ENCODE measurements at places on chromosomes 12 and 14.
A peak's percentile ranks its signal among the peaks of the same experiment; 100 is the strongest.

DNA sequence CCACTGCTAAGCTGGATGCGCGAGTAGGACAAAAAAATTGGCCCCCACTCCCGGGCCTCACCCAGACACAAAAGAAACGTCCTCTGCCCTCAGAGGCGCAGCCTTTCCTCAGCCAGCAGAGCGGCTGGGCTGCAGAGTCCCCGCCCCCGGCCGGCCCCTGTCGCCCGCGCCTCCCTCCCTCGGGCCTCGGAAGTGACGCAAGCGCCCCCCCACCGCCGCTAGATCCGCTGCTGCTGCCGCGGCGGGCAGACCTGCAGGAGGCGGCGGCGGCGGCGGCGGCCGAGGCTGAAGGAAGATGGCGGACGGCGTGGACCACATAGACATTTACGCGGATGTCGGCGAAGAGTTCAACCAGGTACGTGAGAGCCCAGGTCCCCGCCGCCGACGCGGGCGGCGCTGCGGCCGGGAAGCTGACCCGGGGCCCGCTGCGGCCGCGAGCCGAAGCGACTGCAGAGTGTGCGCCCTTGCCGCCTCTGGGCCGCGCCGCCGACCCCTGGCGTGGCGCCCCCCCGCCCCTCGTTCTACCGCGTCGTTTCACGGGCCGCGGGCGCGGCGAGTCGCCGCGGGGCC is at the start of gene CPSF6:
Gene CPSF6 (plus strand): TSS at position 218 of the 570 bp plus-strand sequence. CDS start 78 bp downstream, at position 296.
- DNase-seq: peak; percentile 96

DNA sequence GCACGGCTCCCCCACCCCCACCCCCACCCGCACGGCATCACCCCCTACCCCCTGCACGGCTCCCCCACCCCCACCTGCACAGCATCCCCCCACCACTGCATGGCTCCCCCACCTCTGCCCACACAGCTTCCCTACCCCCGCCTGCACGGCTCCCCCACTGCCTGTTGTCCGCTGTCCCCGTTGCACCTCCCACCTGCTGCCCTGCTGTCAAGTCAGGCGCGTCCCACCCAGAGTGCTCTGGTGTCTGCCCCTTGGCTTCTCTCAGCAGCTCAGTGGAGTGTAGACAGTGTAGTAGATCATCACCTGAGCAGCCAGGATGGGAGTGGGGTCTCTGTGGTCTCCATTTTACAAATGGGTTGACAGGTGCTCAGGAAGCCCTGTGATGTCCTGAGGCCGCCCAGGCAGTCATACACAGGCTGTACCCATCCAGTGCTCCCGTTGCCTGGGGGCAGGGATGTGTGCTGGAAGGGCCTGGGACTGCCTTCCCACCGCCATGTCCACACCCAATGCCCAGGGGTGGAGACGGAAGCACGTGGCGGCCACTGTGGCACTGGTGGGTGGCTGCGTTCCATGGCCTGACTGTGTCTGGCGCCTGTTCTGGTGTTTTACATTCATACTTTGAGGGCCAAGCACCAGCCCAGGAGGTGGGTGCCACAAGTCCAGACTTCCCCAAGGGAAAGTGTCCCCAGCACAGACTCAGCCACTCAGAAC is 32.5 kb downstream of the PACS2 start:
- DNase-seq: no peak

DNA sequence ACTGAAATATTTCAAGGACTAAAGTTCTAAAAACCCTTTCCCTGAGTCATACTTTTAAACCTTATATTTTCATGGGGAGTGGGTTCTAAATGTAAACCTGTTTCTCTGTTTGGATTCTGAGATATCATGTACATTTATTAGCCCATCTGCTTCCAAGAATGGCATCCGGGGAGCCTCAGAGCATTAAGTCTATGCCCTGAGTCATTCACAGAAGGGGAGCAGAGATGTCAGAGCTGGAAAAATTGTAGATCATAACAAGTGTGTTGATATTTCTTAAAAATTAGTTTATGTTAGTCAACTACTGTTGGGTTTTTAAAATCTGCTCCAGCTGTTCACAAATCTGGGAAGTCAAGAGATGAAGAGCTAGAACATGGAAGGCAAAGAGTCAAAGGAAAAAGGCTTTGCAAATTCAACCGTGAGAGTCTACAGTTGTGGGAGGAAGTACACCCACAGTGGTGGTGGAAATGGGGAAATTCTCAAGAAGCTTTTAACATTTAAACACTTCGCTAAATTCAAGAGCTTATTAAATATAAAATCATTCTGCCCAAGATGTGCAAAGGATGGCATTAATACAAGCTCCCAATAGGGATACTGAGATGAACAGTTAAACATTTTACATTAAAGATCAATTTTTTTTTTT is 70.5 kb upstream of the FLRT2 start:
- DNase-seq: no peak

- no peak for DNase-seq
Measured at GRCh38 chr12:106301611-106302321, 767 bp upstream of the TCP11L2 start.

GRCh38 chr12:51323317-51323960 is 535 bp downstream of the BIN2 start:
- no peak for DNase-seq

Measured in NCI-H510A (cell line).